ENCODE measurements at places on chromosomes 2 and 18. TPM values are rescaled to one million over a fixed set of nuclear protein-coding genes. Genes with fewer than 3 reads are reported as not detected.

GRCh38 chr2:233082931-233083755, 23.0 kb downstream of the INPP5D start:
- peaks cover 29% of the 10 kb centered on the region for H3K4me1 ChIP-seq
- H3K27me3 ChIP-seq: no peaks in the 10 kb centered on the region
- DNase-seq: no peak
- peak overlapping the region; percentile 84 for H3K27ac ChIP-seq
- no peaks in the 10 kb centered on the region for H3K36me3 ChIP-seq
- no peak overlapping the region for H3K4me3 ChIP-seq

DNA sequence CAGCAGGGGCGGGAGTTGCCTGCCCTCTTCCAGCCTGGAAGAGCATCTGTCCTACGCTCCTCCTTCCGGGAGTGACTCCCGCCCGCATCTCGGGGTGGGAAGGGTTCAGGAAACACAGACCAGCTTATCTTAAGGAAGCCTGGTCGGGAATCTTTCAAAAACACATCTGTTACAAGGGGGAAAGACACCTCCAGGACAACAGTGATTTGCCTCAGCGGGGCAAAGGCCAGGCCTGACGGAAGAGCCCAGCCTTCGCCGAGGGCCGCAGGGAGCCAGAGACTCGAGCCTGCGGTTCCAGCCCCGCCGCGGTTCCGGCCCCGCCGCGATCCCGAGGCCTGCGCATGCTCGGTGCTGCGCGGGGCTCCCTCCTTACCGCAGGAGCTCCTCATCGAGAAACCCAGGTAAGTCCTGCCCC, 38.1 kb upstream of the TGIF1 start:
- H3K36me3 ChIP-seq: no peaks in the 10 kb centered on the region
- no peaks in the 10 kb centered on the region for H3K4me1 ChIP-seq
- peak overlapping the region; percentile 28 for H3K4me3 ChIP-seq

DNA sequence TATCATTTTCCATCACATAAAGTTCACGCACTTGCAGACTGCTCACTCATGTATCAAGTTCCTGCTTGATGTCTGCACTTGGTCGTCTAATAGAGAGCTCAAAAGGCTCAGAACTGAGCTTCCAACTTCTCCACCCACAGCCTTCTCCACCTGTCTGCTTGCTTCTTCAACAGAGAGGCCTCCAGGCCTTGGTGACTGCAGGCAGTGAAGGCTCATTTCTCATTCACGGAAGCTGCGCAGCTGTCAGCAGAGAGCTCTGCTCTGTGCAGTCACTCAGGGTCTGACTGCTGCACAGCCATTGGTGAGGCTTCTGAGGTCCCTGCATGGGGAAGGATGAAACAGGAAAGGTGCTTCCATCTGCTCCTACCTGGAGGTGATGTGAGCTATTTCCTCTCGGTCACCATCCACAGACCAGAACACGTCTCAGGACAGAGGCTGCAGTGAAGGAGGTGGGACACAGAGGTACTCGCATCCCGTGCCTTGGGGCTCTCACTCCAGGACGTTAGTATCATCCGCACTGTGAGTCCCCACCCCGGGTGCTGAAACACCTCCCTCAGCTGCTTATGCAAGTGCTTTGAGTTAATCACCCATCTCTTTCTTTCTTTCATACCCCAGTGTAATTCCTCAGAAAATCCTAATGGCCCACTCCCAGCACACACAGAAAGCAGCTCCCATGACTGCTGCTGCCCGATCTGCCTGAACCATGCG, 126.2 kb downstream of the TMEM18 start:
- no peak overlapping the region for H3K4me3 ChIP-seq
- H3K27me3 ChIP-seq: no peaks in the 10 kb centered on the region
- H3K27ac ChIP-seq: no peak overlapping the region
- no peak for DNase-seq
- H3K4me1 ChIP-seq: no peaks in the 10 kb centered on the region
- no peaks in the 10 kb centered on the region for H3K36me3 ChIP-seq

DNA sequence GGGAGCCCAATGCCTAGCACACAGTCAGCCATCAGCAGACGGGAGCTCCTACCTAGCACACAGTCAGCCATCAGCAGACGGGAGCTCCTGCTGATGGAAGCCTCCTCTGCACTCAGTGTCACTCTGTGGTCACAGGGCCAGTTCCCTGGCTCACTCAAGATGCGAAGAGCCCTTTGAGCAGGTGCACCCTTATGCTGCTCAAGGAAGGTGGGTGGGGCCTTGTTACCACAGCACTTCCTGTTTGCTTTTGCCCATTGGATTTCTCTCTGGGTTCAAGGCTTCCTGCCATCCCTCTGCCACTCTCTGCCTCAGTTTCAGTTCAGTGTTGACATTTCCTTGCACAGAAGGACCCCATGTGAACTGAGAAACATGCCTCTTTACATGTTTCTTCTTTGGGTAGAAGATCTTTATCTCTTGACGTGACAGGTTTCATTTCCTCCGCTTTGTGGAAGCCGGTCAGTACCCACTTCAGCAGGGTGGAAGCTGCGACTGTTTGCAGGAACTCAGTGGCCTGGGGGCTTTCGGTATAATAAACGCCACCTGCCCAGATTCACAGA, 11.6 kb downstream of the TRIB2 start:
- H3K4me1 ChIP-seq: peaks cover 79% of the 10 kb centered on the region
- no peak overlapping the region for H3K27ac ChIP-seq
- no peak for DNase-seq
- H3K36me3 ChIP-seq: peaks cover 83% of the 10 kb centered on the region

DNA sequence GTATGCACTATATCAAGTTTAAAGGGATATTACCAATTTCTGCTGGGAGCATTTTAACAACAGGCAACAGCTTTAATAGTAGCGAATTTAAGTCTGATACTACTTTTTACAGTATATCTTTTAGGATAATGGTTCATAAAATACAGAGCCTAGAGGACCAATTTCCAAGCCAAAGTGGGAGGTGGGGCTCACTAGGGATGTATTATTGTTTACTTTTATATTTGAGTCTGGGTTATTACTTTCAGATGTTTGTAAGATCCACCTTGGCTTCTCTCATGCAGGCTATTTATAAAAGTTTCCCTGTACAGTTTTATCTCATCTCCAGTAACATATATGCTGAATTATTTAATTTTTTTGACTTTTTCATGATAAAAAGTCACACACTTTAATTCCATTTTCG, 242.0 kb downstream of the CMPK2 start:
- no peak for DNase-seq
- H3K27ac ChIP-seq: no peak overlapping the region
- H3K4me3 ChIP-seq: no peak overlapping the region
- no peaks in the 10 kb centered on the region for H3K36me3 ChIP-seq
- H3K27me3 ChIP-seq: no peaks in the 10 kb centered on the region

- H3K27me3 ChIP-seq: peaks cover 83% of the 10 kb centered on the region
- peaks cover 31% of the 10 kb centered on the region for H3K4me1 ChIP-seq
- H3K36me3 ChIP-seq: no peaks in the 10 kb centered on the region
- H3K27ac ChIP-seq: no peak overlapping the region
- peak overlapping the region; percentile 44 for H3K4me3 ChIP-seq
These were observed 3.5 kb downstream of the ADCYAP1 start for GRCh38 chr18:907885-908757.

KCNG3 gene
- total RNA-seq: 13.3 TPM

DNA sequence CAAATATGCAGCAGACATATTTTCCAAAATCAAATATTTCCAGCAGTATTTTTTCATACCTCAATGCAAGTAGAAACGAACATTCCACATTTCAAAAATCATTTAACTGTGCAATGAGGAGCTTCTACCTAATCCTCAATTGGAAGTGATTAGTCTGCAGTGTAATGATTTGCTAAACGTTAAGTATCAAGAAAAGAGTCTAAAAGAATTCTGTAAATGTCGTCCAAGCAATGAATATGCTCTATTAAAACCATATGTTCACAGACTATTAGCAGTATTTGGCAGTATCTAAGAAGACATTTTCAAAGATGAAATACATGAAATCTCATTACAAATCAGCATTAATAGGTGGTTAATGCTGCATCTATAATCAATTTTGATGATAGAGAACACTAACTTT, 15.9 kb downstream of the DYM start:
- DNase-seq: no peak
- H3K4me1 ChIP-seq: no peaks in the 10 kb centered on the region
- no peak overlapping the region for H3K4me3 ChIP-seq
- H3K27ac ChIP-seq: no peak overlapping the region

DNA sequence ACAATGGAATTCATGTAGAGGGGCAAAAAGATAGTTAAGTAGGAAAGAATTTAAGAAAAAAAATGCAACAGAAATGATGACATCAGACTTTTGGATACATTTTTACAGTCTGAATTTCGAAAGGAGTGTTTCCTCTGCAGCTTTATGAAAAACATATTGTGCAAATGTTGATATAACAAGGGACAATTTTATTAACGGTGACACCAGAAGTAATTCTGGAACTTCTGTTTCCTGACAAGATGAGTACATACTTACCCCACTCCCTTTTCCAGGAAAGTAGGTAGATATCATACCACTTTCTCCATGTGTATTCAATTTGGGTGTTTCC, 369.6 kb downstream of the FBXO15 start:
- no peaks in the 10 kb centered on the region for H3K4me1 ChIP-seq
- no peak overlapping the region for H3K4me3 ChIP-seq
- no peaks in the 10 kb centered on the region for H3K27me3 ChIP-seq
- DNase-seq: no peak
- no peaks in the 10 kb centered on the region for H3K36me3 ChIP-seq

DNA sequence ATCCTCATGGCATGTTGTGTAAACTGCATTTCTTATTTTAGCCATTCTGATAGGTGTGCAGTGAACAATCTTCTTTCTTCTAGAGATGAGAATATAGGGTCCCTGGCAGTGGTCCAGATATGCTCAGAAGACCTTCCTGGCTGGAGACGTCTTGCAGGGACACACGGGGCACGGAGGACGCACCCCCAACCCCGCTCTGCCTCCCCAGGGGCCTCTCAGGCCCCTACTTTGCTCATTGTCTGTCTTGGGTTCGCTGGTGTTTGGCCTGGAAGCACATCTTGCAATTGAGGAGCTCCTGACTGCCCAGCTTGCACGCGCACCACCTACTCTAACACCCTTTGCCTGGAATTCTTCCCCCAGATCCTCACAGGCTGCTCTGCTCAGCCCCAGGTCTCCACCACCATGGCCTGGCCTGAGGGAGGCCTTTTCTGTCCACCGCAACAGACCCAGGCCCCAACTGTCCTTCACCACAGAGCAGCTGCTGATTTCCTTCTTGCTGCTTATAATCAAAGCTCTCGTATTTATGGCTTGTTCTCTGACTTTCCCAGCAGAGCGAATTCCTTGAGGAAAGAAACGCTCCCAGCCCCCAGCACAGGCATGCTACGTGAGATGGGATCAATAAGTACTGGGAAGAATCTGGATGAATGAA, 295.9 kb upstream of the HDAC4 start:
- no peaks in the 10 kb centered on the region for H3K27me3 ChIP-seq
- H3K36me3 ChIP-seq: no peaks in the 10 kb centered on the region
- no peaks in the 10 kb centered on the region for H3K4me1 ChIP-seq
- H3K4me3 ChIP-seq: no peak overlapping the region
- H3K27ac ChIP-seq: no peak overlapping the region

DNA sequence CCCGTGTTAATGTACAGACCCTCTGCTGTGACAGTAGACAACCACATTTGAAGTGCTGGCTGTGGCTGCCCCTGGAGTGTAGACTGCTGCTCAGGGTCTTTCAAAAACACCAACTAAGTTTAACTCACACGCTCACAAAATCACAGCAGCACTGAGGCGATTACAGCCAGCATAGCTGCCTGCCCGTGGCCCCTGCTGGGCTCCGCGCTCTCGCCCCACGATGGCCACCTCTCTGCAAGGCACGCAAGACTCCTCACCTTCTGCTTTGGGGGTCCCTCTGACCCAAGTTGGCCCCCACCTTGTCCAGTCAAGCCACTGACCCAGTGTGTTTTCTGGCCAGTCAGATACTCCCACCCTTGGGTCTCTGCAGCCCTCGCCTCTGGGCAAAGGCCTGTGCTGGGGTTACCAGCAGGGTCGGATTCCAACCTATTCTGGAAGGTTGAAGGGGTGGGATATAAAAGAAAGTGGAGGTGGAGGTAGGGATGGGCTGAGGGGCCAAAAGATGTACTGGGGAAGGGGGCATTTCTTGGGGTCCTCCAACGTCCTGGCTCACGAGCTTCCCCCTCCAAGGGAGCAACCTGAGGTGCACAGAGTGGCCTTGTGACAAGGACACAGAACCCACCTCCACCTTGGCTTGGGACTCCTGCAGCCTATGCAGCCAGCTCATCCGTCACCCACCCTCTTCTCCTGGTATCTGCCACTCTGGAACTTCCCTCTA, 2.9 kb upstream of the B3GNT7 start:
- no peak overlapping the region for H3K4me3 ChIP-seq
- H3K36me3 ChIP-seq: no peaks in the 10 kb centered on the region
- H3K4me1 ChIP-seq: peaks cover 17% of the 10 kb centered on the region
- no peaks in the 10 kb centered on the region for H3K27me3 ChIP-seq

- H3K27ac ChIP-seq: no peak overlapping the region
- no peaks in the 10 kb centered on the region for H3K4me1 ChIP-seq
- no peak for DNase-seq
- no peak overlapping the region for H3K4me3 ChIP-seq
These were observed 265.0 kb downstream of the KCNJ3 start for GRCh38 chr2:154963511-154963910.

DSG2 gene
- total RNA-seq: 2.0 TPM

GRCh38 chr2:241680044-241680443, 6.6 kb downstream of the DTYMK start:
- H3K4me3 ChIP-seq: no peak overlapping the region
- peak overlapping the region; percentile 78 for H3K27ac ChIP-seq
- peaks cover 9% of the 10 kb centered on the region for H3K4me1 ChIP-seq
- peak; percentile 67 for DNase-seq
- no peaks in the 10 kb centered on the region for H3K36me3 ChIP-seq

RGPD6 gene
- total RNA-seq: 41.2 TPM

SH3RF3 gene
- total RNA-seq: 15.3 TPM

DSC3 gene
- total RNA-seq: 1.3 TPM

DNA sequence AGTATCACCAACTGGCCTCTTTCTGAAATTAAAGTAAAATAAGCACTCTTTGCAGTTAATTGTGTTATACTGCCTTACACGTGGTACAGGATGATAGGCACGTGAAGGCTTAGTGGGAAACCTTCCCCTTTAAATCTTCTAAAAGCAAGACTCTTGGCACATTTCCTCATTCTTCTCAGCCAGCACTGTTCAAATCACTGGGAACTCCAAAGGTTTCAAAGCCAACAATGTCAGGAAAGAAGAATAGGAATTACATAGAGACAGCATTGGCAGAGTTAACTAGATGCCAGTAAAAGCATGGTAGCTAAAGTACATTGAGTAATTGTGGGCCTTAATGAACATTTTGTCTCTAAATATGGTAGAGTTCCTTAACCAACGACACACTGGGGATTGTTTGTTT, 96.4 kb downstream of the DTNA start:
- no peaks in the 10 kb centered on the region for H3K36me3 ChIP-seq
- DNase-seq: no peak
- H3K4me1 ChIP-seq: no peaks in the 10 kb centered on the region
- H3K27me3 ChIP-seq: no peaks in the 10 kb centered on the region

LINC00305 gene
- not detected for total RNA-seq

Data from adrenal gland (tissue), 19 donors.